ENCODE measurements at places on chromosomes 2 and 18.

DNA sequence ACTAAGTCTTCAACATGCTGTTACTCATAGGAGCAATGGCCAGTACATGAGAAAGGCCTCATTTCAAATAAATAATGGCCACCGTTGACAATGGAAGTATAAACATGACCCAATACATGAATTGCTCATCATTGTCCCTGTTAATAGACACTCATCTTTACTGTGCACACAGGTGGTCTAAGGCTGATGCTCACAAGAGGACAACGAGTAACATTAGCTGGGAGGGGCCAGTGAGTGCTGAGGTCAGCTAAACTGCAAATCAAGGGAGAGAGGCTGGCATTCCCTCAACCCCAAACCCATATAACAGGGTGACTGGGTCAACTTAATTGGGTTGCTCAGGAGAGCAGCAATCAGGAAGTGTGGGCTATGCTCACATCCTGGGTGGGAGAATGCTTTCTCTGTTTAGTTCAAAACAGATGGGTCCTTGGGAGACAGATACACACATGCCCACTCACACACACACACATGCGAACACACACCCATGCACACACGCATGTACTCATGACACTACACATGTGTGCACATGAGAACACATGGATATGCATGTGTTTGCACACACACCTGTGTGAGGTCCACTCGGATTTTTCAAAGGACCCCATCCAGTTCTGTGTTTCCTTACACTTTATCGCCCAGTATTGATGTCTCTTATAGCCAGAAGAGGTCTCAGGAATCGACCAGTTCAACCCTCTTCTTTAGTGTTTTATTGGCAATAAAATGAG, 172.0 kb downstream of the INHBB start:
- no peak for DNase-seq
- no peak overlapping the region for H3K4me3 ChIP-seq
- H3K27ac ChIP-seq, result no peak overlapping the region
- H3K4me1 ChIP-seq, result no peaks in the 10 kb centered on the region
- no peaks in the 10 kb centered on the region for H3K36me3 ChIP-seq

- no peak overlapping the region for H3K4me3 ChIP-seq
- no peaks in the 10 kb centered on the region for H3K36me3 ChIP-seq
- H3K27me3 ChIP-seq, result no peaks in the 10 kb centered on the region
Measured at GRCh38 chr2:159960414-159960813, 102.0 kb downstream of the PLA2R1 start.

- H3K4me3 ChIP-seq, result no peak overlapping the region
- no peak overlapping the region for H3K27ac ChIP-seq
- no peaks in the 10 kb centered on the region for H3K4me1 ChIP-seq
- H3K27me3 ChIP-seq, result no peaks in the 10 kb centered on the region
Measured at GRCh38 chr2:97779141-97779540, 65.8 kb downstream of the ZAP70 start.

- H3K27me3 ChIP-seq, result no peaks in the 10 kb centered on the region
- peaks cover 33% of the 10 kb centered on the region for H3K36me3 ChIP-seq
- no peak overlapping the region for H3K27ac ChIP-seq
Measured at GRCh38 chr2:44201648-44202165, 33.0 kb downstream of the PPM1B start.

DNA sequence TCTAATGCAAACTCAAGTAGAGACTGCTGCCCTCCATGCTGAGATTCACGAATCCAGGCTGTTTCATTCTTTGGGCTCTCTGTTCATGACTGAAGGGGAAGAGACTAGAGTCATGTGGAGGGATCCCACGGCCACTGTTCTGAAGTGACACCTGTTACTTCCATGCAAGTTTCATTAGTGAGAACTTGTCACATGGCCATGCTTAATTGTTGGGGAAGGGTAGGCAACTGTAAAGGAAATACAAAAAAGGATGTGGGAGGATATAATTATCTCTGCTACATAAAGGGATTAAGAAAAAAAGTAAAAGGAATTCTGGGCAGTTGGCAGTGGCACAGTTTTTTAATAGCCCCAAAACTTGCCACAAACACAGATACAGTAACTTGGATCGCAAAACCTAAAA, 28.0 kb upstream of the PSME4 start:
- no peak overlapping the region for H3K4me3 ChIP-seq
- H3K4me1 ChIP-seq, result no peaks in the 10 kb centered on the region
- H3K27ac ChIP-seq, result no peak overlapping the region
- no peaks in the 10 kb centered on the region for H3K27me3 ChIP-seq
- no peak for DNase-seq

DNA sequence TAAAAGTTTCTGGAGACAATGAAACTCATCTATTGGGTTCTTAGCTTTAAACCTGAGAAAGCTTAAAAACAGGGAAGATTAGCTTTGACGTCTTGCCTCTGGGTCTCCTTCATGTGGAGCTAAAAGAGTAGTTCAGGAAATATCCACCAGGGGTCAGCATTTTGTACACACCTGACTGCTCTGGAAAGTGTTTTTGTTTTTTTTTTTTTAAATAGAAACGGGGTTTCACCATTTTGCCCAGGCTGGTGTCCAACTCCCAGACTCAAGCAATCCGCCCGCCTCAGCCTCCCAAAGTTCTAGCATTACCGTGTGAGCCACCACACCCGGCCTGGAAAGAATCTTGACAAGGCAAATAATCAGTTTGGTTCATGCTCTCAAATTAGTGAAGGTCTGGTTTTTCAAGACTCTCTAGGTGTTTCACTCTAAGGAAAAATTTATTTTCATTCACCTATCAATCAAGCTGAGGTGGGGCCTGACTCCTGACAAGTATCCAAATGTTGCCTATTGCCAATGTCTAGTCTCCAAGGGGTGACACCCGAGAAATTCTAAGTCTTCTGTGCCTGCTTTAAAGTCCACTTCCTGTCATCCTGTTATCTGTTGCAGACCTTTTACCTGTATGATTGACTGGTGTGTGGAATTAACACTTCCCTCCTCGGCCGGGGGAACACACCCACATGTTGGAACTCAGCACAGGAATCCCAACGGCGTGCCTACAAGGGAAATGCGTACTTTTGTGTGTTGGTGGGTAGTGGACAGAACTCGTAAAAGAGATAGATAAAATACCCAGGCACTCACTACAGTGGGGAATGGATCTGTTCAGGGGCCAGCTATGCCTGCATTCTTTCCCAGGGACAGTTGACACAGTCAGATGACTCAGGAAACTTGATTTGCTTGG, 11.3 kb downstream of the IL1RN start:
- no peaks in the 10 kb centered on the region for H3K27me3 ChIP-seq
- H3K27ac ChIP-seq, result no peak overlapping the region
- no peaks in the 10 kb centered on the region for H3K4me1 ChIP-seq
- H3K4me3 ChIP-seq, result no peak overlapping the region

DNA sequence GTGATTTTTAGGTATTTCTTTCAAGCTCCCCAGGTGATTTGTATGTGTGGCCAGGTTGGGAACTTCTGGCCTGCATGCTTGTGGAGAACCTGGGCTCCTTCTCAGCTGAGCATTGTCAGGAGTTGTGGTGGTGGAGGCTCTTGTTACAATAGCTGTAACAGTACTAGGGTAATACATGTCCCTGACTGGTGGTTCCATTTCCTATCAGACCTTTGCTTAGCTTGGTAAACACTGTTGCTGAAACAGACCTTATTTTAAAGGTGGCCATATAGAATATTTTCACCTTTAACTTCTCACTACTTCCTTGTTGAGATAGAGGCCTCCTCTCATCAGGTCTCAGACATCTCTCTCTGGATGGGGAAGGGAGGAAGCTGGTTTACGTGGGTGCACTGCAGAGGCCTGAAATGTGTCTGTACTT, 79.2 kb downstream of the SETBP1 start:
- H3K4me3 ChIP-seq, result no peak overlapping the region
- peaks cover 6% of the 10 kb centered on the region for H3K4me1 ChIP-seq
- DNase-seq, result no peak
- H3K27me3 ChIP-seq, result no peaks in the 10 kb centered on the region
- H3K27ac ChIP-seq, result no peak overlapping the region

- H3K4me3 ChIP-seq, result no peak overlapping the region
- no peaks in the 10 kb centered on the region for H3K4me1 ChIP-seq
- H3K27me3 ChIP-seq, result no peaks in the 10 kb centered on the region
- no peak for DNase-seq
Measured at GRCh38 chr2:174573621-174574081, 24.0 kb downstream of the WIPF1 start.

DNA sequence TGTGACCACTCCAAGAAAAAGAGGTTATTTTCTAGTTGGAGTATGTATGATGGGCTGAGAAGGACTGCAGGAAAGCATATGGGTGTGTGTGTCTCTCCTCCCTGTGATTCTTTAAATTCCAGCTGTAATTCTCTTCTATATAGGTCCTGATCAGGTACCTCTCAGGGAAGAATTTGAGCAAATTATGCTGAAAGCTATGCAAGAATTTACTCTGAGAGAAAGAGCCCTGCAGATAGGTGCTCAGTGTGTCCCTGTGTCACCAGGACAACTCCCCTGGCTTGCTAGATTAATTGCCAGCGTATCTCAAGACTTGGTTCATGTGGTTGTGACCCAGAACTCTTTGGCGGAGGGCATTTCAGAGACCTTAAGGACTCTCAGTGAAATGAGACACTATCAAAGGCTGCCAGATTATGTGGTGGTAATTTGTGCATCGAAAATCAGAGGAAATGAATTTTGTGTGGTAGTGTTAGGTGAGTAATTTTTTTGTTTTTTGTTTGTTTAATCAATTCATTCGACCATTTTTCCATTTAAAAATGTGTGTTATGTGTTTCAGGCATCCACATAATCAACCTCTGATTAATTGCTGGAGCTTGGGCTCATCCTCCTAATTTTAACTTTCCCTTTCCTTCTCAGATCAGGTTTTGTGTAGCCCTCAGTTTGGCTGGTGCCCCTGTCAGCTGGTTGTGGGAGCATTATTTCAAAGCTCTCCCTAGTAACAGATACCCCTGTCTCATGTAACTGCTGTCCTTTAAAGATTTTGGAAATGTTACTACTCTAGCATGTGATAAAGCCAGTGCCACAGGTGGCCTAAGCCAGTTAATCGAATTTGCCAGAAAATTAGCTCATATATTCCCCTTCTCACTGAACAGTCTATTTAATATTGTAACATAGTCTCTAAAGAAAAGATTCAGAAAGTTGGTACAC, 150.9 kb downstream of the ESCO1 start:
- no peak overlapping the region for H3K4me3 ChIP-seq
- no peaks in the 10 kb centered on the region for H3K27me3 ChIP-seq
- no peaks in the 10 kb centered on the region for H3K4me1 ChIP-seq
- H3K36me3 ChIP-seq, result peaks cover 2% of the 10 kb centered on the region

DNA sequence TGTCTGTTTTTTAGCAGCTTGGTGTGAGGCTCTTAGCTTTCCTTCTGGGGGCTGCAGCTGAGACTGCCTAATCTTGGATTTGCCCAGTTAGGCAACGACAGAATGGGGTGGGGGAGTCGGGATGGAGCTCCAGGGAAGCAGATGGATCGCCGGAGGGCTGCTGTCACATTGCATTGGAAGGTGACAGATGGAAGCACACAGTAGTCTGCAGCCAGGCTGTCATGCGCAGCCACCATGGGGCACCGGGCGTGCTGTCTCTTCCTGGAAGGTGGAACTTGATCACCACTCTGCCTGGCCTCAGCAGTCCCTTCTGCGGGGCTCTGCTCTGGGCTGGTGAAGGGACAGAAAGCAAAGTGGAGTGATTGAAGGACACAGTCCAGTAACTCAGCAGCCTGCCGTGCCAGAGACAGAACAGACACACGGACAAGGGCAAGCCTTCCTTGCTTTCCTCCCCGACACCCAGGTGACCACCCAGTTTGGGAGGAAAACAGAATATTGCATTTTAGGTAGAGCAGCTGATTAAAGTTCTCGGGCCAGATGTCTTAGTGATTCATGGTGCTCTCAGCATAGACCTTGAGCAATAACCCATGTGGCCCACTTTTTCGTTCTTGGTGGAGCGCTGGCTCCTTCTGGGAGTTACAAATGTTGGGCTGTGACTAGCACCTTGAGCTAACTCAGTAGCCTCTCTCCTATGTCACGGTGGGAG, 40.9 kb downstream of the RNF144A start:
- H3K27ac ChIP-seq, result no peak overlapping the region
- no peaks in the 10 kb centered on the region for H3K4me1 ChIP-seq
- no peak for DNase-seq
- no peaks in the 10 kb centered on the region for H3K27me3 ChIP-seq
- H3K4me3 ChIP-seq, result no peak overlapping the region

DNA sequence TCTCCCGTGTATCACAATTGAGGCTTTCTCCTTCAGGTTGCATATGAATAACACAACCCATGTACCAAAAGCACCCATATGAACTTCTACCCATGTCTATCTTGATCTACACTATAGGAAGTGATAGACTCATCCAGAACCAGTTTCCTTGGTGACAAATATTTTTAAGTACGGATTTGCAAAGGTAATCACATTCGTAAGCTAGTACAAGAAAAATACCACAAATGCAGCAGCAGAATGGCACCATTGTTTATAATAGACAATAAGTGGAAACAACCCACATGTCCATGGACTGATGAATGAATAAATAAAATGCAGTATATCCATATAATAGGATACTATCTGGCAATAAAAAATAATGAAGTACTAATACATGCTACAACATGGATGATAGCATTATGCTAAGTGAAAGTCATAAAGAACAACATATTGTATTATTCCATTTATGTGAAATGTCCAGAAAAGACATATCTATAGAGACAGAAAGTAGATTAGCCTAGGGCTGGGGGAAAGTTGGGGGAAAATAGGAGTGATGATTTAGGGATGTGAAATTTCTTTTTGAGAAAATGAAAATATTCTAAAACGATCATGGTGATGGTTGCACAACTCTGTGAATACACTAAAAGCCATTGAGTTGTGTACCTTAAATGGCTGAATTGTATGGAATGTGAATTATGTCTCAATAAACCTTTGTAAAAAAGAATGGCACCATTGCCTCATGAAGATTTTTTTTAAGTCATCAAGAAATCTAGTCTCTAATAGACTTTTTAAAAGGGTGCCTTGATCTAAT, 3.4 kb upstream of the CCDC88A start:
- no peaks in the 10 kb centered on the region for H3K27me3 ChIP-seq
- H3K4me1 ChIP-seq, result no peaks in the 10 kb centered on the region
- DNase-seq, result no peak
- H3K36me3 ChIP-seq, result no peaks in the 10 kb centered on the region

GRCh38 chr18:2857491-2858131, 10.8 kb downstream of the EMILIN2 start:
- no peaks in the 10 kb centered on the region for H3K4me1 ChIP-seq
- H3K36me3 ChIP-seq, result 0 out of 2 replicates have a peak, but pooled peaks cover 5% of the 10 kb centered on the region
- H3K27me3 ChIP-seq, result no peaks in the 10 kb centered on the region

- H3K4me1 ChIP-seq, result peaks cover 2% of the 10 kb centered on the region
- no peak for DNase-seq
- H3K27ac ChIP-seq, result no peak overlapping the region
- peaks cover 22% of the 10 kb centered on the region for H3K36me3 ChIP-seq
- H3K27me3 ChIP-seq, result no peaks in the 10 kb centered on the region
- H3K4me3 ChIP-seq, result 0 out of 3 replicates have a peak overlapping the region, but pooled peaks have one; percentile 18
Measured at GRCh38 chr18:3608488-3608887, 158.5 kb downstream of the TGIF1 start.
